ENCODE measurements at places on chromosomes 2 and 18.

DNA sequence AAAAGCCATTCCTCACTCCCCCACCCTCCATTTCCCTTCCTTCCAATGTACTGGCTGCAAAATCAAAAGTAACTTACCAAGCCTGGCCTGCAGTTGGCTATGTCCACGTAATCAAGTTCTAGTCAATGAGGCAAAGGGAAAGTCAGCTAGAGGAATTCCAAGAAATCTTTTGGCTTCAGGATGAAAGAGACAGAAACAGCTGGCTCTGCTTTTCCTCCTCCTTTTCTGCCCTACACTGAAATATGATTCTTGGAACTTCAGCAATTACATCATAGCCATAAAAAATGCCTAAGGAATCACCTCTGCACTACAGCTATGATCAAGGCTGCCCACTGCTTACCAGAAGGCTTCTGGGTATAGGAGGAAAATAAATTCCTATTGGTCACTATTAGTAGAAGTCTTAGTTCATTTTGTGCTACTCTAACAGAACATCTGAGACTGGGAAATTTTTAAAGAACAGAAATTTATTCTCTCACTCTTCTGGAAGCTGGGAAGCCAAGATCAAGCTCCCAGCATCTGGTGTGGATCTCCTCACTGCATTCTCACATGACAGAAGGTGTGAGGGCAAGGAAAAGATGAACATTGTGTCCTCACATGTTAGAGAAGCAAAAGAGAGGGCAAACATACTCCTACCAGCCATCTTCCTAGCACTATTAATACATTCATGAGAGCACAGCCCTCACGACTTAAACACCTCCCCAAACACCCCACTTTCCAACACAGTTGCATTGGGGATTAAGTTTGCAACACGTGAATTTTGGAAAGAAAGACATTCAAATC lies 219.9 kb downstream of the TMX3 start:
- DNase-seq: no peak

DNA sequence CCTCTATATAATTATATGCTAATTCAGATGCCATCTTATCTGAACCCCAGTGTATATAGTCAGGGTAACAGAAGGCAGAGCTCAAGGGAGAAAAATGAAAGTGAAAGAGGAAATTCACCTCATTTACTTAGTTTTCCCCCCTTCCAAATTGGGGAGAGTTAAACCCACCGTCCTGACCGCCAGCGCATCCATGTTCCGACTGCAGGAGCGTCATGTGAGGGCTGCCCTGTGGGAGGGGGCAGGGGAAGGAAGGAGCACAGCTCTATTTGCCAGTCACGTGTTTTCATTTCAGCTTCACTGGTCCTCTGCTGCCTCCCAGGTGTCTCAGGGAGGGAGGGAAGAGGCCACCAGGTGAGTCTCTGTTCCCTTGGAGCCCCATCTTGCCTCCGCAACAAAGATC lies 13.2 kb downstream of the CNNM4 start:
- peak; percentile 67 for DNase-seq

- no peak for DNase-seq
These were observed 97.1 kb downstream of the COL5A2 start for GRCh38 chr2:189082376-189082975.

GRCh38 chr2:45855374-45855773 lies 203.9 kb downstream of the PRKCE start:
- no peak for DNase-seq

GRCh38 chr2:95091885-95092555 lies 29.6 kb downstream of the MRPS5 start:
- no peak for DNase-seq

Measured in immature natural killer cell (primary cell).